ENCODE measurements at places on chromosomes 7 and 10. TPM values are rescaled to one million over a fixed set of nuclear protein-coding genes. Genes with fewer than 3 reads are reported as not detected.
A peak's percentile ranks its signal among the peaks of the same experiment; 100 is the strongest.

DNA sequence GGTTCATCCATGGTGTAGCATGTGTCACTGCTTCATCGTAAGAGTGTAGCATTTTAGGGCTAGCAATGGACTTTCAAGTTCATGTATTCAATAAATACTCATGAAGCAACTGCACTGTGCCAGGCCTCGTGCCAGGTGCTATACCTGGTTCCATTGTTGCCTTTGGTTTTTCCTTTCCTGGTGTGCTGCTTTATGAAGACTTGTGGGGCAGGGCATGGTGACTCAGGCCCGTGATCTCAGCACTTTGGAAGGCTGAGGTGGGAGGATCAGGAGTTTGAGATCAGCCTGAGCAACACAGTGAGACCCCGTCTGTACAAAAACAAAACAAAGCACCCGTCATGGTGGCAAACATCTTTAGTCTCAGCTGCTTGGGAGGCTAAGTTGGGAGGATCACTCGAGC, 2.2 kb upstream of the CPA4 start:
- H3K27me3 ChIP-seq: no peaks in the 10 kb centered on the region
- H3K4me3 ChIP-seq: no peak overlapping the region
- H3K4me1 ChIP-seq: no peaks in the 10 kb centered on the region
- DNase-seq: no peak
- no peak overlapping the region for H3K27ac ChIP-seq
- H3K36me3 ChIP-seq: no peaks in the 10 kb centered on the region

- H3K27ac ChIP-seq: peak overlapping the region; percentile 35
- H3K4me3 ChIP-seq: no peak overlapping the region
- H3K36me3 ChIP-seq: no peaks in the 10 kb centered on the region
- H3K27me3 ChIP-seq: no peaks in the 10 kb centered on the region
Measured at GRCh38 chr7:48085433-48085791, 3.7 kb upstream of the UPP1 start.

- peaks cover 99% of the 10 kb centered on the region for H3K4me1 ChIP-seq
- no peaks in the 10 kb centered on the region for H3K27me3 ChIP-seq
- no peak overlapping the region for H3K27ac ChIP-seq
- DNase-seq: no peak
- H3K4me3 ChIP-seq: no peak overlapping the region
Measured at GRCh38 chr10:71750124-71750841, 23.0 kb downstream of the VSIR start.

DNA sequence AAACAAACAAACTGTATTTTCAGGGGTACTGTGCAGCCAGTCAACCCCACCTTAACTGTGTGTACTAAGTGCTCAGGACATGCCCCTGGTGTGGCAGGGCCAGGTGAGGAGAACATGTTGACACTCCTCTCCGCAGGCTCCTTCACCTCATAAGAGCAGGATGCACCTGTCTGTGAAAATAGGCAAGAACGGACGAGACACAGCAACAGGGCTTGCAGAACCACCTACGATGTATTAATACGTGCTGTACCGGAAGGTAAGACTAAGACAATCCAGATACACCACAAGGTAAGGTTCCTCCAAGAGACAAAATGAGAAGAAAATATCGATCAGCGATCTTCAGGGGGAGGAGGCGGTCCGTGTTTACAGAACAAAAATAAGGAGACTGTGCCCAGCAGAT, 65.8 kb upstream of the CAMK2B start:
- H3K27ac ChIP-seq: no peak overlapping the region
- H3K36me3 ChIP-seq: peaks cover 31% of the 10 kb centered on the region
- DNase-seq: no peak
- no peaks in the 10 kb centered on the region for H3K4me1 ChIP-seq

- no peak overlapping the region for H3K4me3 ChIP-seq
- DNase-seq: no peak
- H3K27me3 ChIP-seq: no peaks in the 10 kb centered on the region
- no peaks in the 10 kb centered on the region for H3K4me1 ChIP-seq
- H3K36me3 ChIP-seq: no peaks in the 10 kb centered on the region
- no peak overlapping the region for H3K27ac ChIP-seq
Measured at GRCh38 chr10:48322017-48322416, 15.5 kb downstream of the MAPK8 start.

- DNase-seq: no peak
- H3K27me3 ChIP-seq: no peaks in the 10 kb centered on the region
- H3K36me3 ChIP-seq: no peaks in the 10 kb centered on the region
- no peak overlapping the region for H3K27ac ChIP-seq
- H3K4me3 ChIP-seq: no peak overlapping the region
Measured at GRCh38 chr7:1907751-1908365, 237.8 kb downstream of the ELFN1 start.

DNA sequence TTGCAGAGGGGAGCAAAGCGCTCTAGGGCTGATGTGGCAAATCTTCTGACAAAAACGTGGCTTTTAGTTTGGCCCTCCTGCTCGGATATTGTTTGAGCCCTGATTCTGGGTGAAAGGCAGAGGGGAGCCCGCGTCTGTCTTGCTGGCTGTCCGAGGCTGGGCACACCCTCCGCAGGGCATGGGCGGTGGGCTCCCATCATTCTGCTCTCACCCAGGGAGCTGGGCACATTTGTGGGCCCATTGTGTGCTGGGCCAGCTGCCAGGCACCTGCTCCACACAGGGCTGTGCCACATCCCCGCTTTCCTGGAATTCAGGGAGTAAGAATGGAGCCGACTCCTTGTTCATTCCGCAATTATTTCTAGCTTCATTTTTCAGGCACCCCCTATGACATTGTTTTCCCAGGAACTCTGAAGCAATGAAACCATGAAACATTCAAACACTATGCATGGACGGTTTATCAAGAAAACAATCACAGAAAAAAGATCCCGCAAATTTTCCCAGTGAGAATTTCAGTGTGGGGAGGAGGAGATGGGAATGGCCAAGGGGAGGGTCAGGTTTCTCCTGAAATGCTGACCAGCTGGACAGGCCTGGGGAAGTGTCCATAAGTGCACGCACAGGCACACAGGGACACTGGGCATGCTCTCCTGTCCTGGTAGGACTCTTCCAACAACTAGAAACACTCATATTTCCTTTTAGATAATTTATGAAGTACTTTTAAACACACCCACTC, 341.1 kb downstream of the CXCL12 start:
- no peaks in the 10 kb centered on the region for H3K36me3 ChIP-seq
- no peaks in the 10 kb centered on the region for H3K4me1 ChIP-seq
- H3K4me3 ChIP-seq: no peak overlapping the region
- H3K27me3 ChIP-seq: no peaks in the 10 kb centered on the region
- no peak for DNase-seq

DNA sequence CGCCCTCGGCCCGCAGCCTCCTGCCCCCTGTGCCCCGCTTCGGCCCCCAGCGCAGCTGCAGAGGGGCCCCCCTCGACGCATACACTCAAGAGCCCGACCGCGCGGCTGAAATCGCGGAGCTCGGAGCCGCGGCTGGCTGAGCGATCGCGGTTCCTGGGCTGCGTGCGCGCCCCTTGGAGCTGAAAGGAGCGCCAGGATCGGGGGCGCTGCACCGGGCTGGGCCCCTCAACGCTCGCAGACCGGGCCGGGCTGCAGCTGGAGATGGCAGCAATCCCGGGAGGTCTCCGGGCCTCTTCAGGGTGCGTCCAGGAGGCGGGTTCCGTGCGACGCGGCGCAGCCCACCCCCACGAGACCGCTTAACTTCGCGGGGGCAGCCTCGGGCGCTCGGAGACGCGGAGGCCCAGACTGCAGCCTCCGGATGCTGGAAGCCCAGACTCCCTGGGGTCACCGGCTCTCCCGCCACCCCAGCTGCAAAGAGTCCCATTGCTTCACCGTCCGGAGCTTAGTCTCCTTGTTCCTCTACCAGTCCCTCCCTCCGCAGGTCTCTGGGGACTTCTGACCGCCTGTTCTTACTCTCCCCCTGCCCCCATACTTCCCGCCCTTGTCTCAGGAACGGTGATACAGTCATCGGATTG, 73.0 kb upstream of the LRRC4 start:
- H3K27ac ChIP-seq: no peak overlapping the region
- DNase-seq: peak; percentile 17
- H3K4me1 ChIP-seq: peaks cover 54% of the 10 kb centered on the region
- H3K4me3 ChIP-seq: peak overlapping the region; percentile 62

GRCh38 chr10:24790599-24790998, 66.9 kb upstream of the ARHGAP21 start:
- H3K36me3 ChIP-seq: no peaks in the 10 kb centered on the region
- DNase-seq: no peak
- H3K4me1 ChIP-seq: no peaks in the 10 kb centered on the region
- H3K27me3 ChIP-seq: no peaks in the 10 kb centered on the region
- no peak overlapping the region for H3K4me3 ChIP-seq

- H3K4me1 ChIP-seq: no peaks in the 10 kb centered on the region
- H3K27me3 ChIP-seq: no peaks in the 10 kb centered on the region
- H3K4me3 ChIP-seq: no peak overlapping the region
- H3K36me3 ChIP-seq: no peaks in the 10 kb centered on the region
Measured at GRCh38 chr7:141397236-141398163, 153.7 kb upstream of the AGK start.

- H3K27ac ChIP-seq: no peak overlapping the region
- no peaks in the 10 kb centered on the region for H3K4me1 ChIP-seq
- H3K4me3 ChIP-seq: no peak overlapping the region
- no peaks in the 10 kb centered on the region for H3K36me3 ChIP-seq
- no peak for DNase-seq
Measured at GRCh38 chr10:126052171-126052570, 155.8 kb downstream of the FANK1 start.

DNA sequence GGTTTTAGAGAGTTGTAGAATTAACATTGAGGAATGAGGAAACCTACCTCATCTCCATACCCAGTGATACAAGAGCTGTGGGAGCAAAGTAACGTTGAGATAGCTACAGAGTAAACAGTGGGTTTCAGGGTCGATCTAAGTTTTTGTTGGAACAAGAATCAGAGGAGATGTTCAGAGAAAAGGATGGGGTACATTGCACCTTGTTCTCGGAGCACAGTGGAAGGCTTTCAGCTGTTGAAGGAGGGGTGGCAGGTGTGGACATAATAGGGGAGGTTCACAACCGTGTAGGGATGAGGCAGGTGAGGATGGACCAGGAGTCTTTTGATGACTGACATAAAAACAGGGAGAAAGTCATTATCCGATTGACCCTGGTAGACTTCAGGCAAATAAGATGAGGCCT, 121.7 kb downstream of the MLLT10 start:
- DNase-seq: no peak
- H3K4me1 ChIP-seq: no peaks in the 10 kb centered on the region
- no peak overlapping the region for H3K4me3 ChIP-seq
- peaks cover 7% of the 10 kb centered on the region for H3K36me3 ChIP-seq

- H3K4me3 ChIP-seq: no peak overlapping the region
- no peaks in the 10 kb centered on the region for H3K27me3 ChIP-seq
- no peaks in the 10 kb centered on the region for H3K36me3 ChIP-seq
Measured at GRCh38 chr10:116410351-116410750, 17.3 kb upstream of the PNLIPRP3 start.

GRCh38 chr10:20858292-20859124, 38.6 kb downstream of the NEBL start:
- no peaks in the 10 kb centered on the region for H3K27me3 ChIP-seq
- H3K4me3 ChIP-seq: no peak overlapping the region
- H3K4me1 ChIP-seq: no peaks in the 10 kb centered on the region
- no peaks in the 10 kb centered on the region for H3K36me3 ChIP-seq

DNA sequence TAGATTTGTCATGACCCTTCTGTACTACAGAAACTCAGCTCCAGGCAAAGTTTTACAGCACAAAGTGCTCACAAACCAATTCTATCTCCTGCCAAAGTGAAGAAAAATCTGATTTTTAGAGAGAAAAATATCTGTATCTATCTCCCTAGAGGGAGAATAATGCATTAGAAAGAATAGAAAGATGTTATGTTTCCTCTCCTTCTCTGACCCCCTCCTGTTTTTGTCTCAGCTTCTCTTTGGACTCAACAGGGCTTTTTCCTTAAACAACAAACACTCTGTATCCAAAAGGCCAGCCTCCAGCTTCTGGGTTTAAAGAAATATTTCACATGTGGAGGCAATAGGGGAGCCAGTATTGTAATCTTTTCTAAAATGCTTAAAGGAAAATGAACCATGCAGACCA, 627.4 kb downstream of the REEP3 start:
- no peak overlapping the region for H3K4me3 ChIP-seq
- H3K27me3 ChIP-seq: no peaks in the 10 kb centered on the region
- H3K4me1 ChIP-seq: no peaks in the 10 kb centered on the region
- H3K36me3 ChIP-seq: no peaks in the 10 kb centered on the region

- no peaks in the 10 kb centered on the region for H3K27me3 ChIP-seq
- H3K4me1 ChIP-seq: no peaks in the 10 kb centered on the region
- no peak for DNase-seq
- no peaks in the 10 kb centered on the region for H3K36me3 ChIP-seq
Measured at GRCh38 chr7:80357530-80357929, 154.3 kb downstream of the GNAT3 start.

GRCh38 chr10:101558204-101558603, 29.9 kb downstream of the POLL start:
- no peaks in the 10 kb centered on the region for H3K27me3 ChIP-seq
- no peak for DNase-seq
- no peaks in the 10 kb centered on the region for H3K36me3 ChIP-seq
- no peak overlapping the region for H3K4me3 ChIP-seq

GRCh38 chr7:91249506-91250233, 14.6 kb upstream of the FZD1 start:
- H3K4me3 ChIP-seq: no peak overlapping the region
- no peaks in the 10 kb centered on the region for H3K4me1 ChIP-seq
- no peaks in the 10 kb centered on the region for H3K36me3 ChIP-seq
- no peak for DNase-seq
- no peak overlapping the region for H3K27ac ChIP-seq

DNA sequence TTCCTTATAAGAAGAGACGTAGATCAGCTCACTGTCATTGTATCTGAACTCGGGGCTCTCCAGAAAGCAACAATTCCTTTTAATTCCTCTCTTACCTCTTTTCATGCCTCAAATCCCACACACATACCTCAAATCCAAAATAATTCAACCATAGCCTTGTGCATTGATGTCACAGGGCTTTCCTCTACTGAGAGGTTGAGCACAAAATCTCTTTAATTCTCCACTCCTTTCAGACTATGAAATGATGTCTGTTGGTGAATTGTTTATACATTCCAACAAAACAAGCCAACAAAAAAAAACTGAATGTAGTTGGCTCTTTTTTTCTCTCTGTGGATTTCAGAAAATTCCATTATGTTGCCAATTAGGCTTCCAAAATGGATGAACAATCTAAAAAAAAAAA, 53.2 kb downstream of the BPGM start:
- no peak overlapping the region for H3K27ac ChIP-seq
- H3K36me3 ChIP-seq: no peaks in the 10 kb centered on the region
- H3K4me1 ChIP-seq: no peaks in the 10 kb centered on the region
- H3K4me3 ChIP-seq: no peak overlapping the region
- no peaks in the 10 kb centered on the region for H3K27me3 ChIP-seq

GRCh38 chr7:46695051-46695708, 774.1 kb upstream of the IGFBP3 start:
- no peak overlapping the region for H3K27ac ChIP-seq
- no peaks in the 10 kb centered on the region for H3K36me3 ChIP-seq
- H3K27me3 ChIP-seq: no peaks in the 10 kb centered on the region
- DNase-seq: no peak

The SPDYE11 gene
- not detected for total RNA-seq

The SPDYE9 gene
- not detected for total RNA-seq

The TUBB8 gene
- not detected for total RNA-seq

The HKDC1 gene
- not detected for total RNA-seq

The HERC4 gene
- 41.0 TPM for total RNA-seq

The NME8 gene
- not detected for total RNA-seq

The CDNF gene
- total RNA-seq: 1.2 TPM

The GALNT17 gene
- not detected for total RNA-seq

Measured in CD8-positive, alpha-beta memory T cell (primary cell).